ENCODE measurements at places on chromosomes 3 and 15.

GRCh38 chr3:171328419-171329082, 131.7 kb downstream of the TNIK start:
- DNase-seq: no peak

DNA sequence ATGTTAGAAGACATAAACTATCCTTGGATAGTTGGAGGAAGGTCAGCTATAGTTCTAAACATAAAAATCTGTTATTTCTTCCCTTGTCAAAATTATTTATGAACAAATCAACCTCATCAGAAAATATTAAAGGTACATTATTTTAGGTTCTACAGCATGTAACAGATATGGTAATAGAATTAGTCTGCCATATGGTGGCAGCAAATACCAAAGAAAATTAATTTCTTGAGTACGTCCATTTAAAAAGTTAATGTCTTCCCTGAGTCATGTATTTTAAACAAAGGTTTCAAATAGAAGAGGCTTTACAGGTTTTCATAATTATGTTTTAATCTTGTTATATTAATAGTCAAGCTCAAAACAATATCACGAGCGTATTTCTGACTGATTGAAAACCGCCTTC, 17.9 kb upstream of the ANKRD28 start:
- no peak for DNase-seq

DNA sequence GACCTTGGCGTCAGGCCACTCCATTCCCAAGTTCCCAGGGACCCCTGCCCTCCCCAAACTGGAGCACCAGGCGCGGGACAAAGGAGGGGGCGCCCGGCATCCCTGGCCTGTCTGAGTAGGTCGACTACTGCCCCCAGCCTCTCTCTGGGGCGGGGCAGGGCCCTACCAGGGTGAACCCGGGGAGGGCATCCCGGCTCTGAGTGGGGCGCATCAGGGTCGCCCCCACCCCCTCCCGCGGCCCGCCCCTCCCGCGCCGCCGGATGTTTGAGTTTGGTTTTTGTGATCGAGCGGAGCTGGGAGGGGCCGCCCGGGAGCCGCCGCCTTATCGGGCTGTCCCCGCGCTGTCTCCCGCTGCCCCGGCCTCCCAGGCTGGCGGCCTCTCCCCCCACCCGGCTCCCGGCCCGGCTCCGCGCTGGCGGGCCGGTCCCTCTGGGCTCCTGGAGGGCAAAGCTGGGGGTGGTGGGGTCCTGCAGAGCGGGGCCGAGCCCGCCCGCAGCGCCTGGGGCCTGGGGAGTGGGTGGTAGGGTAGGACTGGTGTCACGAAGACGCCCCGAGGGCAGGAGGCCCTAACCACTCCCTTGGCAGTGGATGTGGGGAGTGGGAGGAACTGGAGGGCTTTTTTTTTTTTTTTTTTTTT, 47.2 kb upstream of the SMAD6 start:
- DNase-seq: no peak

DNA sequence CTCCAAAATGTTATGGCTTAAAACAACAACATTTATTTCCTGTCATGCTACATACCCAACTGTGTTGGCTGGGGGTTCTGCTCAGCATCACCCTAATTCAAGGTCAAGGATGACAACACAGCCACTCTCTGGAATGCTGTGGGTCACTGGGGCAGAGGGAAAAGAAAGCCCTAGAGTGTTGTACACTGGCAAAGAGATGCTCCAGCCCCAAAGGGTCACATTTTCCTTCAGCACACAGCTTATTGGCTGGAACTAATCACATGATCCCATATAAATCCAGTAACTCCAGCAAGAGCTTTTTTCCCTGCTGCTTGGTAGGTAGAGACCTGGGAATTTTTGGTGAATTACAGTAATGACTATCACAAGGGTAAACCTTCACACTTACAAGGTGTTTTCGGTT, 1041.4 kb downstream of the NTRK3 start:
- no peak for DNase-seq

- no peak for DNase-seq
These were observed 5.0 kb downstream of the PTH1R start for GRCh38 chr3:46882377-46883053.

DNA sequence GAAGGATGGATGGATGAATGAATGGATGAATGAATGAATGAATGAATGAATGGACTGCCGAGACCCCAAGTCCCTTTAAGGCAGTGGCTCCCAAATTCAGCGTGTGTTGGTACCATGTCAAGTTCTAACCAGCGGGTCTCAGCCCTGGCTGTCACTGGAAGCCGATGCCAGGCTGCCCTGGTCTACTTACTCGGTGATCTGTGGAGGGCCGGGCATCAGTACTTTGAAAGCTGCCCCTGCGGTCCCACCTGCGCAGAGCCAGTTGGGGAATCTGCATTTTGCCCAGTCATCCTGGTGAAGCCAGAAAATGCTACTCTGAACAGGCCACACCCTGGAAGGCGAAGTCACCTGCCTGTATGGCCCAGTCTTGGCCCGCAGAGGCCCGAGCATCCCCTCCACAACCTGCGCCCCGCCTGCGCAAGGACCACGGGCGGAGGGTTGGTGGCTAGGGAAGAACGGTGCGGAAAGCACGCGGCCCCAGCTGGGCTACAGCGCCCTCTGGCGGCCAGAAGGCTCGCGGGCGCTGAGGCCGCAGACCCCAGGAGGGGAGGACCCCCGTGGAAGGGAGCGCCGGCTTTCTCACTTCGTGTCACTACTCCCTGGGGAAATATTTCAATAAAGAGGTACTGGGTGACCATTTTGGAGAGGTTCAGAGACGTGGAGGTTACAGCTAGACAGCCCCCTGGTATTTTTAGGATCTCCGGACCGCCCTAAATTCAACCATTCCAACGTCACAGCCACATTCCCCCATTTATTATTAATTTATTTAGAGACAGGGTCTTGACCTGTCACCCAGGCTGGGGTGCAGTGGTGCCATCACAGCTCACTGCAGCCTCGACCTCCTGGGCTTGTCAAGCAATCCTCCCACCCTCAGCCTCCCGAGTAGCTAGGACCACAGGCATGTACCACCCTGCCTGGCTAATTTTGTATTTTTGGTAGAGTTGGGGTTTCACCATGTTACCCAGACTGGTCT, 34.9 kb downstream of the PRKCD start:
- DNase-seq: no peak

GRCh38 chr15:77702211-77702957, 69.7 kb upstream of the LINGO1 start:
- DNase-seq: no peak
